Stimulated activated CD8-positive, alpha-beta memory T cell treated with anti-CD3 and anti-CD28 coated beads, Interleukin-12 subunit alpha, Interleukin-12 subunit beta, amount 100 ng/mL, for 4 hours (primary cell): ENCODE measurements at places on chromosomes 5 and 9.

GRCh38 chr9:93265972-93266371, 82.0 kb downstream of the WNK2 start:
- no peak for DNase-seq

GRCh38 chr5:2658447-2658846, 93.0 kb downstream of the IRX2 start:
- DNase-seq = no peak

DNA sequence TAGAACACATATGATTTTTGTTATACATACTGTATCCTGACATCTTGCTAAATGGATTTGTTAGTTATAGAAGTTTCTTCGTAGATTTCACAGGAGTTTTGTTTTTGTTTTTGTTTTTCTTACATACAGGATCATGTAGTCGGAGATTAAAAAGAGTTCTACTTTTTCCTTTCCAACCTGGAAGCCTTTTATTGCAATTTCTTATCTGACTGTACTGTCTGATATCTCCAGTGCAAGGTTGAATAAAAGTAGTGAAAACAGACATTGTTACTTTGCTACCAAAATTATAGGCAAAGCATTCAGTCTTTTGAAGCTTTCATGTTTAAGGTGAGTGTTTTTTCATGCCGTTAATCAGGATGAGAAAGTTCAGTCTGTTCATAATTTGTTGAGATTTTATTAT, 117.4 kb upstream of the PRSS3 start:
- no peak for DNase-seq

DNA sequence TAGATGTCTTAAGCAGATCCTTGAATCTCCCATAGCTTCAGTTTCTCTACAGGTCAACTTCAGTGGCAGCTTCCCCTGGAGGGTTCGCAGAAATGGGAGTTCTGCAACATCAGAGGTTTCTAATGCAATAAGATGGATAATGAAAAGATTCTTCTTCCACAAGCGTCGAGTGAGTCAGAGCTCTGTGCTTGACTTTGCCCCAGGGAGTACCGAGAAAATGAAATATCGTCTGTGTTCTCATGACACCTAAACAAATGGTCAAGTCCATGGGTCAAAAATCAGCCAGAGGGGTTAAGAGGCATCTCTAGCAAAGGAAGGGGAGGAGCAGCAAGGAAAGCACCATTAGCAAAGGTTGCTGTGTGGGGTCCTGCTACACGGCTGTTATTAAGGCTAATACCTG, 3.2 kb upstream of the ADRA1B start:
- no peak for DNase-seq

DNA sequence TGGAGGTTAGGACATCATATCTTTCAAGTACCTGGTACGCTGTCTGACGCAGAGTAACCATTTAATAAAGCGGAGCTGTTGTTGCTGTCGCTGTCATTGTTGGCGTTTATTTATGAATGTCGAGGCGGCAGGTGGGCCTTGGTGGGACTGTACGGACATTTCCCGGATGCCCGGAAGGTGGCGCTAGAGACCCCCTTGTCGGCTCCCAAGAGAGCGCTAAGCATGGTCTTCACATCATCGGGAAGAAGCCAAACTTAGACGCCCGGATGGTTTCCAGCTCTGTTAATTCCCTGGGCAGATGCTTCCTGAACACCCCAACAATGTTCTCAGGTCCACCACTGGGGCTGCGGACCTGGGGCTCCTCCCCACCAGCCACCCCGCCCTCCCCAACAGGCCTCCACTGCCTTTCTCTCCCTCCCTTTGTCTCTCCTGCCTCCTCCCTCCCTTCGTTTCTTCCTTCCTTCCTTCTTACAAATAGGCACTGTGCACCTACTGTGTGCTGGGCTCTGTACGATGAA, 54.1 kb downstream of the DUSP1 start:
- peak; percentile 67 for DNase-seq
